Panc1 (cell line): ENCODE measurements at places on chromosomes 5 and 9. TPM values are rescaled to one million over a fixed set of nuclear protein-coding genes. Genes with fewer than 3 reads are reported as not detected.
A peak's percentile ranks its signal among the peaks of the same experiment; 100 is the strongest.

The EGFL7 gene
- total RNA-seq: 42.3 TPM

The DTWD2 gene
- 10.0 TPM for total RNA-seq

GRCh38 chr5:141934099-141934844 lies 10.6 kb downstream of the DELE1 start:
- no peak overlapping the region for H3K4me3 ChIP-seq
- DNase-seq: no peak
- no peaks in the 10 kb centered on the region for H3K4me1 ChIP-seq
- no peak overlapping the region for H3K27ac ChIP-seq
- H3K36me3 ChIP-seq: peaks cover 16% of the 10 kb centered on the region
- H3K27me3 ChIP-seq: no peaks in the 10 kb centered on the region

GRCh38 chr5:37132646-37133045 lies 116.5 kb downstream of the CPLANE1 start:
- H3K4me3 ChIP-seq: no peak overlapping the region
- DNase-seq: no peak
- no peak overlapping the region for H3K27ac ChIP-seq
- H3K4me1 ChIP-seq: no peaks in the 10 kb centered on the region
- no peaks in the 10 kb centered on the region for H3K36me3 ChIP-seq

The TMEM171 gene
- 2.1 TPM for total RNA-seq

The TICAM2 gene
- total RNA-seq: 1.6 TPM

The FABP6 gene
- total RNA-seq: 0.31 TPM

DNA sequence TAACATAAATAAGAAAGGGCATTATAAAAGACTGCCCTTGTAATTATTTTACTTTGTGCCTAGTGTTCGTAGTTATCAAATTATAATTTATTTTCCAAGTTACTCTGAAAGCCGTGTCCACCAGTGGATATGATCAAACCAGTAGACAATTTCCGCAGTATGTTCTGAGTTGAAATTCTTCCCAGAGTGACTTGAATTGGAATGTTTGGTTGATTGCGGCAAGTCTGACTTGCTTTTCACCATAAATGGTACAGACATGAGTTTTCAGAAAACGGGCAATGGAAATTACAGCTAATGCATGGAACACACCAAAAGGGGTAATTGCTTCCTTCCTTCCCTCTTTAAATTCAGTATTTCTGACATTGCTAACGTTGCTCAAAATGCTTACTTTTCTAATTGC lies 56.6 kb downstream of the CHSY3 start:
- no peaks in the 10 kb centered on the region for H3K27me3 ChIP-seq
- no peaks in the 10 kb centered on the region for H3K4me1 ChIP-seq
- no peak overlapping the region for H3K4me3 ChIP-seq
- H3K36me3 ChIP-seq: no peaks in the 10 kb centered on the region

DNA sequence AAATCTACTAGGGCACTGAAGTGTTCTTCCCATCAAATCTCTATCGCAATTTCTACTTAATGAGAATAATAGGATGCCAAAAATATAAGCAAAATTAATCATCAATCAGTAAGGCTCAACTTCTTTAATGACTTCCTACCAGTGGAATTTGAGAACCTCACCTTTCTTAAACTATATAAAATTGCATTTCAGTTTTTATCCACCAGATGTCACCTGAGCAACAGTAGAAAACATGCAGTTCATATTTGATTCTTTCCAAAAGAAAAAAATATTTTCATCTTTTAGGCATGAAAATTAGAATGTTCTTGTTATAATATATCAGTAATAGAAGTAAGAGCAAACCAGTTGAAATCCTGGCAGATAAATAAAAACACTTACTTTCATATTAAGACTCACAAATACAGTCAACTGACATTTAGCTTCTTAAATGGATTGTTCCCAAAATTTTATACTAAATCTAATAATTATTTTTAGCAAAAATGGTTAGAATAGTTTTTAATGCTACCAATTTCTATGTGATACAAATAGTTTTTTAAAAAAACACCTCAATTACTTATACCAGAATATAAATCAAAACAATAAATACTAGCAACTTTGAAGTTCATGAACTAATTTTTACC lies 13.4 kb upstream of the CCDC112 start:
- no peaks in the 10 kb centered on the region for H3K36me3 ChIP-seq
- peaks cover 2% of the 10 kb centered on the region for H3K27me3 ChIP-seq
- H3K27ac ChIP-seq: no peak overlapping the region
- peak; percentile 38 for DNase-seq

The GPR21 gene
- not detected for total RNA-seq

The OR13C8 gene
- total RNA-seq: not detected

DNA sequence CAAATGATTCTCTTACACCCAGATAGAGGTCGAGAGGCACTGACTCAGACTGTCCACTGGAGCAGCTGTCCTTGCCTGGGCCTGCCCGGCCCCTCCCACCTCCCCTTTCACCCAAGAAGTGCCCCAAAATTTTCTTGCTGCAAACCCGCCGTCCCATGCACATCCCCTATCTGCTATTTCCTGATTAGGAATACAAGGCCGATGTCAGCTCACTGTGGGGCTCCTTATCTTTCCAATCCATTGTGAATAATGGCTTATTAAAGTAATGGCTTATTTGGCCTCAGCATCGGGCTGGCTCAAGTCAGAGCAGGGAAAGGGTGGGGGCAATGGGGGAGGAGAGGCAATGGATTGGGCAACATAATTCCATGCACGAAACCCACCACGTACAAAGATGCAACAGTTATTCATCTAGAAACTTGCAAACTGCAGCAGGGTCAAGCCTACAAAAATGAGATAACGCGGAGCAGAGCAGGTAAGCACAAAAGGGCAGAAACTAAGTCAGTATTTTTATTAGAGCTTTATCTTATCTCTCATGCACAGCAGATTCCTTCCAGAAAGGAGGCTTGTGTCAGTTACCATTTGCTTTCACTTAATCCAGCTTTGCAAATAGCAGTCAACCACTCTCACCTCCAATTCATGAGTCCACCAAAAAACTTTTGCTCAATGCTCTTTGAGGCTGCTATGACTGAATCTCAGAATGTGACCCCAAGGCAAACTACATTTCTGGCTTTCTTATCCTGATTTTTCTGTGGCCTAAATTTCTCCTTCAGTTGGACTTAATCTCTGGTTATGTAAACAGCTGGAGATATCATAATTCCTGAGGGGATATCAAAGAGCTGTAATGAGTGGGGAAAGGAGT lies 138.2 kb upstream of the OSMR start:
- DNase-seq: no peak
- H3K4me3 ChIP-seq: no peak overlapping the region
- H3K36me3 ChIP-seq: no peaks in the 10 kb centered on the region

DNA sequence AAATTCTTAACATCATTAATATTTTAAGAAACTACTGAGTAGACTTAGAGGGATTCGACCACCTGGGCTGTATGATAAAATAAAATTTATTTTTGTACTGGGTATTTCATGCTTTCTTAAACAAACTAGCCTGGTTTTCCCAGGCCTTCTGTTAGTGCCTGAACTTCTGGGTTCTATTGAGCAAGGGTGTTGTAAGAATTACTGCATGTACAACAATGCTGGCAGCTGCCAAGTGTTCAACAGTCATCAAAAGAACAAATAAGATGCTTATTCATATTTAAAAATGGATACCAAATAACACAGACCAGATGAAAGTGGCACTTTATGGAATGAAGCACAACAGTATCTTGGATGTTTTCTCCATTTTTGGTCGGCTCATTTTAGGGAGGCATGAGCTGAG lies 123.2 kb upstream of the FBXL7 start:
- no peaks in the 10 kb centered on the region for H3K36me3 ChIP-seq
- H3K27ac ChIP-seq: no peak overlapping the region
- H3K4me1 ChIP-seq: no peaks in the 10 kb centered on the region
- no peak overlapping the region for H3K4me3 ChIP-seq
- no peak for DNase-seq

DNA sequence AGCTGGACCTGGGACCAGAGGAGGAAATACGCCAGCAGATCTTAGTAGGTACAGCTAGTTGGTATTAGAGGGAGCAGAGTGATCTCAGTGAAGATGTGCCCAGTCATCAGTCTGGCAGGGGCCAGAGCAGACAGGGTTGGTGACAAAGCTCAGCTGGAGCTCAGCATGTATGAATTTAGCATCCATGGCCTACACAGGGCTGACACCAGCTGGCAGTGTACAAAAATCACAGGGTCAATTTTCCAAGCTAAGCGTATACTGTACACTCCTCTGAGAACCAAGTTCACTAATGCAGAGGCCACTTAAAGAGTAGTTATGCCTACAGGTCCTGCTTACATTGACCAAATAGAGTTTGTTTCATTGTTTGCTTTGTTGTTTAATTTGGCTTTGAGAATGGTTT lies 146.6 kb downstream of the SLC24A2 start:
- no peaks in the 10 kb centered on the region for H3K27me3 ChIP-seq
- H3K4me1 ChIP-seq: no peaks in the 10 kb centered on the region
- DNase-seq: no peak
- no peak overlapping the region for H3K27ac ChIP-seq
- H3K36me3 ChIP-seq: no peaks in the 10 kb centered on the region

GRCh38 chr5:170427672-170428236 lies 38.6 kb upstream of the KCNMB1 start:
- H3K4me1 ChIP-seq: no peaks in the 10 kb centered on the region
- no peak overlapping the region for H3K4me3 ChIP-seq
- peaks cover 6% of the 10 kb centered on the region; the same call in 1 of the 2 replicates for H3K27me3 ChIP-seq
- no peak for DNase-seq
- no peak overlapping the region for H3K27ac ChIP-seq
- H3K36me3 ChIP-seq: no peaks in the 10 kb centered on the region

GRCh38 chr5:152549709-152550108 lies 144.6 kb upstream of the NMUR2 start:
- no peak overlapping the region for H3K27ac ChIP-seq
- H3K4me3 ChIP-seq: no peak overlapping the region
- DNase-seq: no peak
- H3K36me3 ChIP-seq: no peaks in the 10 kb centered on the region

DNA sequence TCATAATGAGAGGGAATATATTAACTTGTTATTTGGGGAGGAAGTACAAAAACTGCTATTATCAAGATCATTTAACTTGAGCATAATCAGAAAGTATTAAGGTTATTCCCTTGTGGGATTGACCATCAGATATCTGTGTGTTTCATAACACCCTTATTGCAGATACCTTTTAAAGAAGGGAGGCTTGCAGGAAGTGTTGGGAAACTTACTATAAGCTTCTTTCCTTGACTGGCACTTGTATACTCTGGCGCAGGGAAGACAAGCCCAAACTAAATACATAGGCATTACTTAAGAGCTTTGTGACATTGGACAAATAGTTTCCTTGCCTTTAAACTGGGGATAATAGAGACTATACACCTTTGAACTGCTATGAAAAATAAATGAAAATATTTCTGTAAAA lies 50.9 kb downstream of the PIK3R1 start:
- H3K4me3 ChIP-seq: no peak overlapping the region
- no peak for DNase-seq
- no peak overlapping the region for H3K27ac ChIP-seq
- H3K4me1 ChIP-seq: peaks cover 2% of the 10 kb centered on the region
- H3K36me3 ChIP-seq: no peaks in the 10 kb centered on the region
- no peaks in the 10 kb centered on the region for H3K27me3 ChIP-seq

DNA sequence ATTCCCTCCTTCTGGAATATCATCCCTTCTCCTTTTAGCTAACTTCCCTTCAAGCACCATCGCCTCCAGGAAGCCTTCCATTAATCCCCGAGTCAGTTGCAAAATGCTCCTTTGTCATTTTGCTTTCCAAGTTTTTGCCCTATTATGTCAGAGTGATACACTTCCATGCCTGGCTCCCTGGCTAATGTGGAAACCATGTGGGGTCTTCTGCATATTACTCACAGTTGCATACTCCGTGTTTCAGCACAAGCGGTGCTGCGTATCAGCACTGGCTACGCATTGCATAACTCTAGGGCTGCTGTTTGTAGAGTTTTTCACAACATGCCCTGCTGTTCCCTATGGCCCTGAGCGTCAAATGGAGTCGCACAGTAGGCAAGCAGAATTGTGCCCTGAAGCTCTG lies 1.9 kb downstream of the TEX53 start:
- no peak overlapping the region for H3K27ac ChIP-seq
- no peaks in the 10 kb centered on the region for H3K27me3 ChIP-seq
- H3K4me3 ChIP-seq: no peak overlapping the region
- H3K4me1 ChIP-seq: no peaks in the 10 kb centered on the region

DNA sequence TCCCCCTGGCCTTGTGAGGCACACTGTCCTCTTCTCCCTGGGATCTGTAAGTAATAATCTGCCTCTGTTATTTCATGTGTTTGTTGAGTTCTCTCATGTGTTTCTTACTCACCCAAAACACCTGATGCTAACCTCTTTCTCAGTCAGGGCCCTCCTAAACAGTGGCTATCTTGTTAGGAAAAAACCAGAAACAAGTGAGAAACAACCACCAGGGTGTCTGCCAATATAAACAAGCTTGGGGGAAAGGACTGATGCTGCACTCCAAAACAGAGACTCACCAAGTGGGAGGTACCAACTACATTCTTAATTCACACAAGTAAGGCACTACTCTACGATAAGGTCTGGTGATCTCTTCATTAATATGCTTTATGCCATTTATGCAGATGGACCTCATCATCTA lies 564.4 kb downstream of the SEMA5A start:
- H3K27ac ChIP-seq: no peak overlapping the region
- no peaks in the 10 kb centered on the region for H3K27me3 ChIP-seq
- no peak for DNase-seq
- H3K36me3 ChIP-seq: no peaks in the 10 kb centered on the region

The PLCXD3 gene
- 0.10 TPM for total RNA-seq

The PKD2L2 gene
- not detected for total RNA-seq

The ZDHHC11 gene
- 3.0 TPM for total RNA-seq

- no peaks in the 10 kb centered on the region for H3K36me3 ChIP-seq
- H3K27me3 ChIP-seq: no peaks in the 10 kb centered on the region
- no peak for DNase-seq
- peaks cover 5% of the 10 kb centered on the region; the same call in 1 of the 2 replicates for H3K4me1 ChIP-seq
These were observed 109.3 kb upstream of the CPEB4 start for GRCh38 chr5:173778784-173779304.

DNA sequence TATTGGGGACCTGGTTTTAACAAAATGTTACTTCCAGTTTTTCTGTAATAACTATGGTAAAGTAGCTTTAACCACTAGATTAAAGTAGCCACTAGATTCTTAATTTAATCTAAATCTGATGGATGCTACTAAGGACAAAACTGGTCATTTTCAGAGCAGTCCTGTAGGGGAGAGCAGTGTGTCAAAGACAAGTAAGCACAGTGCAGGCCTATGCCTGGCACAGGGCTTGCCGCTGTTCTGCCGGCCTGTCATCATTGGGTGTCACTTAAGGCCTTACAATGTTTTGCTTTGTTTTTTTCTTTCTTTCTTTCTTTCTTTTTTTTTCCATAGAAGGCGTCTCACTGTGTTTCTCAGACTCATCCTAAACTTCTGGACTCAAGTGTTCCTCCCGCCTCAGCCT lies 53.0 kb upstream of the NXNL2 start:
- no peak overlapping the region for H3K27ac ChIP-seq
- no peaks in the 10 kb centered on the region; the same call in 1 of the 2 replicates for H3K4me1 ChIP-seq
- H3K27me3 ChIP-seq: no peaks in the 10 kb centered on the region

DNA sequence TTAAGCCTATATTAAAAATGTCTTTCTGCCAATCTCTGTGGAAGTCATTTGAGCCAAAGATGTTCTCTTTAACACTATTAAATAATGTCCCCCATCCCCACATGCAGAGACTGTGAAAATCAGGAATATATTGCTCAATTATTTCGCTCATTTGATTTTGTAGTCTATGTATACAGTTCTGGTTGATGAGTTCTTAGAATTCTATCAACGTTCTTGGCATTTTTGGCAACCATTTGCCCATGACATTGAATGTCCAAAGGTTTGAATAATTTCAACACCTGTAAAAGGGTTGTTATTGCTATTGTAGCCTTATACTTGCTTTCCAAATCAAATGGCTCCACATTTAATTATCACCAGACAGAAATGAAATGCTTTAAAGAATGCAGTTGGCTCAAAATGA lies 536.1 kb downstream of the CAAP1 start:
- H3K27me3 ChIP-seq: no peaks in the 10 kb centered on the region
- H3K36me3 ChIP-seq: no peaks in the 10 kb centered on the region

The PALM2AKAP2 gene
- 0.44 TPM for total RNA-seq

GRCh38 chr9:133378408-133378962 lies 2.3 kb downstream of the STKLD1 start:
- H3K27me3 ChIP-seq: no peaks in the 10 kb centered on the region
- H3K36me3 ChIP-seq: peaks cover 5% of the 10 kb centered on the region; the same call in 1 of the 2 replicates
